ENCODE measurements at places on chromosomes 5 and 9.
A peak's percentile ranks its signal among the peaks of the same experiment; 100 is the strongest.

DNA sequence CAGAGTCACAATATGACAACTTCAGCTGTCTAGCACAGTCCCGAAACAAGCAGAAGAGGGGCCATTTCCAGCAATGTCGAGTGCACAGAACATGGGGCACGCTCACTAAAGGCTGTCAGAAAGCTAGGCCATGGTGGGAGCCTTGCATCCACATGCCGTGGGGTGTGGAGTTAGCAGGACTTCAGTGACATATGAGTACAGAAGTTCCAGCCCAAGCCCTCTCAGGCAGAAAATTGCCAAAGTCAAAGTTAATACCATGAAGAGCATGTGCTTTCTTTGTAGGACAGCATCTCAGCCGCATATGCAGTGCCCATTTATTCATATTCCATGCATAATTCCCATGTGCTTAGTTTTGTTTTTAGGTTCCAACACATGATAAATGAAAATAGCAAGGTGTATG is 26.7 kb downstream of the ECM2 start:
- DNase-seq = no peak

- peak; percentile 6 for DNase-seq
Observed at GRCh38 chr9:131525643-131526565, 5.2 kb downstream of the UCK1 start.

GRCh38 chr9:117926031-117926658 is 221.9 kb downstream of the TLR4 start:
- no peak for DNase-seq

DNA sequence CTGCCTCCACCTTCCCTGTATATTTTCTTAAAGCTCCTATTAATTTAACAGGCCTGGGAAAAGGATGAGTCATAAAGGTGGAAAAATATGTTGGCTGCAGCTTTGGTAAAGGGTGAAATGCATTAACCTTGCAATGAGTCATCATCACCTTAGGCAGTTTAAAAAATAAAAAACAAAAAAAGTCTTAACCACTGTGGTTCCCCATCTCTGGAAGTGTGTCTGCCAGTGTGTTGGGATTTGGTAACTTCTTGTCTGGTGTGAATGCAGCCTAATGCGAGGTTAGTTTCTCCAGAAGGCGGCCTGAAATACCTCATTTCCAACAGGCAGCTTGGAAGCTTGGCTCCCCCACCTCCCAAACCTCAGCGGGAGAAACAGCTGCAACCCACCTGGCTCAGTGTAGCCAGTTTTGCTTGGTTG is 265.3 kb upstream of the GAS1 start:
- DNase-seq = no peak

- DNase-seq = no peak
Observed at GRCh38 chr5:130206686-130207085, 302.4 kb downstream of the CHSY3 start.

DNA sequence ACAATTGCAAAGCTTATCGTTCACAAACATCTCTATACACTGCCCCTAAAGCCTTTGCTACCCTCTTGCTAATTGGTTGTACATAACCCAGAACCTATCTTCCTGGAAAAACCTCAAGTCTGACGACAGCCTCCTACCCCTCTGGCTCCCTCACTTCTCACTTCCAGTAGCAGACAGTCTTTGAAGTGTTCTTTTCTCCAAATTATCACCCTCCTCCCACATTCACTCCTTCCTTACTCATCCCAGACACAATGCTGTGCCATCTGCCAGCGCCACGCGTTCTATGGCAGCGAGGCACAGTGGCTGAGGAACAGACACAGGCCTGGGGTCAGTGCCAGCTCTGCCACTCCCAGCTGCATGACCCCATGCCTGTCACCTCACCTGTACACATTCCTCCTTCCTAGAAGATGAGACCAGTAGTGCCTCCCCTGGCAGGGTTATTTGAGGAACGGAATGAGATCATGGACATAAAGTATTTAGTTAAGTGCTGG is 27.7 kb downstream of the CLTA start:
- no peak for DNase-seq

GRCh38 chr5:154248691-154249090 is 58.2 kb downstream of the GALNT10 start:
- DNase-seq = no peak

GRCh38 chr5:1875281-1875842 is 7.4 kb downstream of the IRX4 start:
- no peak for DNase-seq

- no peak for DNase-seq
Observed at GRCh38 chr9:130707225-130707976, 13.8 kb downstream of the EXOSC2 start.

DNA sequence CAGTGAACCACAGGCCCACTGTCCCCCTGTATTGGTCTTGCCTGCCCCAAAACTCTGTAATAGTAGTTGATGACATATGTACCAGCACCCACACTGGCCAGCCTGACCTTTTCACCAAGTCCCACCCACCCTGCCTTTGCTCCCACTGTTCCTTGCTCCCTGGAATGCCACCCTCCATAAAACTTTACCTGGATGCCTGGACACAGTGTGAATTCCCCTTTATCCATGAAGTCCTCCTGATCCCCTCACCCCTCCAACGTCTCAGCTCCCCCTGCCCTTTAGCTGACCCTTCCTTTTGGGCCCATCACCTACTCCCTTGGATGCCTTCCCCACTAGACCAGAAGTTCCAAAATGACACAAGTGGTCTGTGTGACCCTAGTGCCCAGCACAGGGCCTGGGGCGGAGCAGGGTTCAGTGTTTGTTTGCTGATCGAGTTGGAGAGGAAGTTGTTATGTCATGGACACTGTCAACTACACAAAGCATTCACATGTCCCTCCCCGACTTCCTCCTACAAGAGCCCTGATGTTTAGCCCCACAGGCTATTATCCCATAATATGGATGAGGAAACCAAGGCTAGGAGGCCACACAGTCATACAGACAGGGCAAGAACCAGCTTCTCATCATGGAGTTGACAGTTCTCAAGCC is 16.1 kb downstream of the AMBP start:
- no peak for DNase-seq

DNA sequence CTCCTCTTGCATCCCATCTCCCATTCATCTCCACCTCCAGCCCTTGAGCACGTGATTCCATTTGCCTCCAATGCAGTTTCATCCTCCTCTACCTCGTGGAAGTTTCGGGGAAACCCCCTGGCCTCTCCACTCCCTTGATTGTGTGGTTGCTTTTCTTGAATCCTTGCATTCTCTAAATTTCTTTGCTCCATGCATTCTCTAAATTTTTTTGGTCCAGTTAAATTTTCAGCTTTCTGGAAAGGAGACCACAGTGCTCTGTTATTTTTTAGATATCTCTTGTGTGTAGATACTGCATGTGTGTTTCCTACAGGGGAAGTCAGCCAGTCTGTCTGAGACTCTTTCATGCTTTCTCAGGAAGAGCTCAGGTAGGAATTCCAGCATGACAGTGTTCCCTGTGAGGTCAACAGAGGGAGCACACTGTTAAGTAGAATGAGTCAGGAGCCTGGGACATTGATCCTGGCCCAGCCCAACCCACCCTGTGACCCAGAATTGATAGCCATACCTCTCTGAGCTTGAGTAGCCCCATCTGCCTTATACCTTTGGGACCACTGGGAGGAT is 52.8 kb downstream of the AMBP start:
- DNase-seq = no peak

GRCh38 chr9:11135851-11136250 is 523.0 kb upstream of the PTPRD start:
- DNase-seq = no peak

DNA sequence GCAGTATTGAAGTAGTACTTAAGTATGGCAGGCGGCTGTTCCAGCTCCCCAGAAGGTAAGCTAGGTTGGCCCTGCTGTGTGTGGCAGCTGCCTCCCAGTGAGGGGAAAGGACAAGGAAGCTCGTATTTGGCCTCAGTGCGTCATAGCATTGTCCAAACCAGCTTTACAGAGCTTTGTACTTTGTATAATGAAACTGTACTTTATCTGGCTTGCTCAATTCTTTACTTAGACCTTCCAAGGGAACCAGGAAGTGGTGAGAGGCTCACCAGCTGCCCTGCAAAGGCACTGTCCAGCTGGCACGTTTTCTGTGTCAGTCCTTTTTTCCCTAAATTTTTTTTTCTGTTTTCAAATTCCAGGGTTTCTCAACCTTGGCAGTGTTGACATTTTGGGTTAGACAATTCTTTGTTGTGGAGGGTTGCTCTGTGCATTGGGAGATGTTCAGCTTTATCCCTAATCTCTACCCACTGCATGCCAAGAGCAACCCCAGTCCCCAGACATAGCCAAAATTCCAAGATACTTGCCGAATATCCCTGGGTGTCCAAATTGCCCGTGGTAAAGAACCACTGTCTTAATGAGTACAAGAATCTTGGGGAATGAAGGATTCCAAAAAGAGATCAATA is 474.5 kb downstream of the LRRC70 start:
- DNase-seq = no peak

GRCh38 chr5:153425914-153426313 is 64.6 kb upstream of the GRIA1 start:
- no peak for DNase-seq

GRCh38 chr5:153827397-153827796 is 211.3 kb downstream of the FAM114A2 start:
- peak; percentile 6 for DNase-seq

- no peak for DNase-seq
Observed at GRCh38 chr9:89428901-89429890, 68.7 kb downstream of the SEMA4D start.

GRCh38 chr5:103674739-103675138 is 112.2 kb upstream of the NUDT12 start:
- DNase-seq = no peak

DNA sequence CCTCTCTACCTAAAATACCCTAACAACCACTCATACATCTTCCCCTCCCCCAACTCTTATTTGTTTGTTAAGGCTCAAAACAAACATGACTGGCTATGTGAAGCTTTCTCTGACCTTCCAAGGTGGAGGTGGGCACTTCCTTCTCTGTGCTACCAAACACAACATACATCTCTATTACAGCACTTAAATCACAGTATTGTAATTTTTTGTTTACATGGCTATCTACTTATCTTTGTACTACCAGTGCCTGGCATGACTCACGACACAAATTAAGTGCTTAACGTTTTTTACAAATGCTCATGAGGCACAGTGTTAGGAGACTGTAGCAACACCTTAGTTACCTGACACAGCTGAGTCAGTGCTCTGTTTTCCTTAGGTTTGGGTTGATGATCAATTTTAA is 18.6 kb downstream of the HOMER1 start:
- DNase-seq = no peak

GRCh38 chr5:4879693-4880303 is 260.3 kb upstream of the ADAMTS16 start:
- peak; percentile 60 for DNase-seq

DNA sequence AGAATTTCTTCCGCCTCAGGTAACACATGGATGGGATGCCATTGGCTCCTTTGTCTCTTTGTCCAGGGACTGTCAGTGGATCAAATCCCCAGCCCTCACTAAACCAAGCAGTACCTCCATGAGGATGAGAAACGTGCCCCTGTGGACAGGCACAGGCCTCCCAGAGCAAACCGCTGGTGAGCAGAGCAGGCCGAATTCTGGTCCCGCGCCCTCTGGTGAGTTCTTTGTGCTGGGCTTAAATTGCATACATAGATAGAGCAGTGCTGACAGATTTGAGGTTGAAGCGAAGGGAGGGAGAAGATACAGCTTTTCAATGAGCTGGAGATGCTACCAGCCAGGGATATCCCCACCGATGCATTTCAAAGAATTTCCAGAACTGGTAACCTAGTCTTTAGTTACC is 143.8 kb downstream of the HSD17B3 start:
- no peak for DNase-seq

DNA sequence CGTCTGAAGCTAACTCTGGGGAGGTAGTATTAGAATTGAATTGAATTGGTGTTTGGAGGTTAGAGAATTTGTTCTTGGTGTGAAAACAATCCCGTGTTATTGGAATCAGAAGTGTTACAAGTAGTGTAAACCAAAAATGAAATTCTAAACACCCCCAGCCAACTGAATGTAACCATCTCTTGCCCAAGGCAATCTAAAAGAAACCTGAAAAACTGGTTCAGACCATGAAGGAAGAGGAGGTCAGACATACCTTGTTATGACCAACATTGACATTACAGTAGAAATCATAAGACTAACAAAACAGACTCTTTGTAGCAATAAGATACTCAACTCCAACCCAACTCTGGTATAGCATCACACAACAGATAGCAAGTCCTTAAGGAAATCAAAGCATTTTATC is 159.0 kb downstream of the TUSC1 start:
- no peak for DNase-seq

- DNase-seq = no peak
Observed at GRCh38 chr9:34337403-34337802, 8.0 kb downstream of the NUDT2 start.

GRCh38 chr5:18050776-18051175 is 416.5 kb downstream of the TAF11L14 start:
- DNase-seq = no peak

- DNase-seq = no peak
Observed at GRCh38 chr9:81207651-81208050, 481.7 kb downstream of the TLE1 start.

DNA sequence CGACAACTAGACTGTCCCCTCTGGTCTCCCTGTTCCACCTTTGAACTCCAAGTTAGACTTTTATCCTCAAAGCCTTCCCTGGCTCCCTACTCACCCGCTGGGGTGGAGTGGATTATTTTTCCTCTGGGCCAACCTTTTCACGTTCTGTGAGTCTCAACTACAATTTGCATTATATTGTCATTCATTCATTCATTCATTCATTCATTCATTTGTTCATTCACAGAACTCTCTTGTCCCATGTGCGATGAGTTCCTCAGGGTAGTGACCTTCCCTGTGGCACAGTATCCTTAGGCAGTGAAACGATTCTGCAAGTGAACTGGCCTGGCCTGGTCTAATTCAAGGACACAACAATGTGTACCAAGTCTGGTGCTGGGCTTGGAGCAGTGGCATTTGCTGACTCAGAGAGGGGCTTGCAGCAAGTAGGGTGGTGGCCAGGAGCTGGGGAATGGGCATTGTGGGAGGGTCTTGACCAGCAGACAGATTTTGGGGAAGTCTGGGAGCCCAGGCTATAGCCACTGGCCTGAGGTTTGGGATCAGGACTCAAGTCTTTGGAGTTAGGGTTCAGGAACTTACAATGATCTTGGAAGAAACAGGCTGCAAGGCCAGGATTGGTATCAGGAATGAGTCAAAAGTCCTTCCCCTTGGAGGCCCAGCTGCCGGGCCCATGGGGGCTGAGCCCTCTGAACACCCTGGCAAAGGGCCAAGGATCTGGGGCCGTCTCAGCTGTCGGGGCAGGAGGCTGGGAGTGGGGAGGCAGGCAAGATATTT is 37.2 kb upstream of the COL15A1 start:
- no peak for DNase-seq

DNA sequence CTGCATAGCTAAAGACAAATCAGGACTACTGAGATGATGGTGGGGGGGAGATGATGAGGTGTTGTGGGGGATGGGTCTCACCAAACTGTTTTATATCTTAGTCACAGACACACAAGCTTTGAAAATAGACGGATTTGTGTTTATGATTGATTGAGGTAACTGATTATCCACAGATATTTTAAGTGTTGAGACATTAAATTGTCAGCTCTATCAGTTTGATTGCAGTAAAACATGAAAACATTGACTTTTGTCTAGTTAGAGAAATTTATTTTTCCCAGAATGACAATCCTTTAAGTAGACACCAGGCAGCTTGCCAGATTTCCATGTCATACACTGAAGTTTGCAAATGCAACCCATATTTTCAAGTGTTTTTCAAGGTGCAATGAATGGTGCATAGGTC is 149.8 kb downstream of the NR2F1-AS1 start:
- DNase-seq = no peak

- DNase-seq = no peak
Observed at GRCh38 chr5:149002053-149002452, 60.8 kb downstream of the SH3TC2 start.

GRCh38 chr9:4680750-4681149 is 1.4 kb downstream of the CDC37L1 start:
- DNase-seq = no peak

All from amygdala (tissue), 56 donors.